ENCODE measurements at places on chromosomes 12 and 14.

DNA sequence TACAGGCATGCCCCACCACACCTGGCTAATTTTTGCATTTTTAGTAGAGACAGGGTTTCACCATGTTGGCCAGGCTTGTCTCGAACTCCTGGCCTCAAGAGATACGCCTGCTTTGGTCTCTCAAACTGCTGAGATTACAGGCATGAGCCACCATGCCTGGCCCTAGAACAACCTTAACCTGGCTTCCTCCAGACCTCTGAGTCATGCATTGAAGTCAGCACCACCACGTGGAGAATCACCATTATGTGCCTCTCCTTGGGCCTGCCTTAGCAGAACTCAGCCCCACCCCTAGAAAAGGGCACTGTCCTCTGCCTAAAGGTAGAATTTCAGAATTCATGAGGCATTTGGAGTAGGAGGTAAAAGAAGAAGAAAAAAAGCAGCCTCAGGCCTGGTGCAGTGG, 49.0 kb downstream of the LIMA1 start:
- peak; percentile 70 for DNase-seq

- DNase-seq = no peak
These were observed 88.0 kb downstream of the ACADS start for GRCh38 chr12:120813588-120814153.

DNA sequence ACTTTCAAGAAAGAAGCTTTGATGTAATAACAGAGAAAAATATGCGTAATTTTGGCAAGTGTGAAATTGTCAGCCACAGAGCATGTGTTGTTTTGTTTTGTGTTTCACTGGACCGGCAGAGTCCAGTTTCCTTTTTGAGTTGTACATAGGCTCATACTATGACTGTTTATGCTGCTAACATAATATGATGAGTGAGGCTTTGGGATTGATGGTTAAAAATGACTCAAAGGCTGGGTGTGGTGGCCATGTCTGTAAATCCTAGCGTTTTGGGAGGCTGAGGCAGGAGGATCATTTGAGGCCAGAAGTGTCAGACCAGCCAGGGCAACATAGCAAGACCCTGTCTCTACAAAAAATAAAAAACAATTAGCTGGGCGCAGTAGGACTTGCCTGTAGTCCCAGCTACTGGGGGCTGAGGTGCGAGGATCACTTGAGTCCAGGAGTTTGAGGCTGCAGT, 487.9 kb downstream of the PCNX1 start:
- peak; percentile 70 for DNase-seq

- DNase-seq = peak; percentile 22
These were observed 25.5 kb downstream of the CEP83 start for GRCh38 chr12:94434171-94434570.

- peak; percentile 98 for DNase-seq
These were observed 17.0 kb downstream of the ANO6 start for GRCh38 chr12:45232756-45233372.

Data from fibroblast of mammary gland (primary cell).